ENCODE measurements at places on chromosomes 7 and 10.

DNA sequence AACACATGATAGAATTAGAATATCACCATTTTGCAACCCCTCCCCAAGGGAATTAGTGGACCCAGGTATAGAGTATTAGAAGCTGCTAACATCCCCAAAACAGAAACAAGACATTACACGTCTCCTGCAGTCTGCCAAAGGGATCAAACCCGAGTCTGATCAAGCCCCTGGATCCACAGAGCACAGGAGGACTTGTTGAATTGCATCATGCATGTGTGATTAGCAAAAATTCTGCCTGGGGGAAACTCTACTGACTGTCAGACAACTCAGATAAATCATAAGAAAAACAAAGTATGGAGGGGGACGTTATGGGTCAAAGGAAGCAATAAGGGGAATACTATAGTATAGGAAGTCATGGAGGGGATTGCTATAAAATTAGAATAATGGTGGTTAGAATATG lies 116.8 kb upstream of the FGFR2 start:
- no peak for DNase-seq
- H3K27ac ChIP-seq: no peak overlapping the region
- H3K4me1 ChIP-seq: no peaks in the 10 kb centered on the region
- H3K4me3 ChIP-seq: no peak overlapping the region
- no peaks in the 10 kb centered on the region for H3K27me3 ChIP-seq
- H3K36me3 ChIP-seq: no peaks in the 10 kb centered on the region

- H3K4me3 ChIP-seq: no peak overlapping the region
- H3K36me3 ChIP-seq: peaks cover 25% of the 10 kb centered on the region
- no peak for DNase-seq
- H3K27ac ChIP-seq: no peak overlapping the region
- H3K27me3 ChIP-seq: no peaks in the 10 kb centered on the region
- no peaks in the 10 kb centered on the region for H3K4me1 ChIP-seq
Observed at GRCh38 chr7:767941-768731, 41.1 kb upstream of the PRKAR1B start.

DNA sequence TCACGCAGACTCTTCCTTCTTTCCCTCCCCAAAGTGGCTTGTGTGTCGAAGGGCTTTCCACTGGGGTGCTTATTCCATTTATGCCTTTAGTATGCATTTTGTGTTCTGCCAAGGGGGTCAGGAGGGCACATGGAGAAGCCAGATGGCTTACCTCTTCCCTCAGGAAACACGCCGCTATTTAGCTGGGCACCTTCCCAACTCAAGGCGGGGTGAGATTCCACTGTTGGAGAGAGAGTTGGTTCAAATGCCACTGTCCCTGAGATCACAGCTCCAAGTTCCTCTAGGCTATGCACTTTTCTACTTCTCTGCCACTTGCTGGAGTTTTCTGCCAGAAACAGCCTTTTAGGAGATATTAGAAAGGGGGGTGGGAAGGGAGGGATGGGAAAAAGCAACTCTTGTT lies 1091.8 kb downstream of the LRMDA start:
- H3K27me3 ChIP-seq: no peaks in the 10 kb centered on the region
- H3K4me3 ChIP-seq: no peak overlapping the region
- DNase-seq: no peak
- no peaks in the 10 kb centered on the region for H3K4me1 ChIP-seq
- H3K36me3 ChIP-seq: no peaks in the 10 kb centered on the region
- H3K27ac ChIP-seq: no peak overlapping the region

DNA sequence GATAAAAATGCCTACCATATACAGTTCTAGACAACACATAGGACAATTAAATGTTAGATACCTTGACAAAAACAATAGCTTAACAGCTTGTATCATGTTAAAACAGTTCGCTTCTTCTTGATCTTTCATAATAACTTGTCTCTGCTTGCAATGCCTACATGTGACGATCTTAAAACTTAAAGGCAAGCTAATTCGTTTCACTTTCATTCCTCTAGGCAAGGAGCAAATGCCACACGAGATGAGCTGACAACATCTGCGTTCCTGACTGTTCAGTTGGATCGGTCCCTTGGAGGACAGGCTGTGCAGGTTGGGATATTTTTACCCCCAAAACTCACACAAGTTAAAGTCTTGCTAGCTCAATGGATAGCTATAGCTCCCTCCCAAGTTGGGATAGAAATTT lies 51.6 kb upstream of the ARL4A start:
- peak; percentile 58 for DNase-seq
- H3K27ac ChIP-seq: peak overlapping the region; percentile 53
- H3K4me1 ChIP-seq: peaks cover 22% of the 10 kb centered on the region
- no peaks in the 10 kb centered on the region for H3K36me3 ChIP-seq
- H3K27me3 ChIP-seq: no peaks in the 10 kb centered on the region

GRCh38 chr10:72079356-72079755 lies 9.0 kb downstream of the SPOCK2 start:
- no peaks in the 10 kb centered on the region for H3K27me3 ChIP-seq
- peak; percentile 90 for DNase-seq
- H3K4me1 ChIP-seq: peaks cover 38% of the 10 kb centered on the region
- peak overlapping the region; percentile 69 for H3K27ac ChIP-seq
- H3K4me3 ChIP-seq: no peak overlapping the region

GRCh38 chr7:45714521-45714820 lies 140.3 kb downstream of the ADCY1 start:
- H3K36me3 ChIP-seq: no peaks in the 10 kb centered on the region
- H3K4me3 ChIP-seq: no peak overlapping the region
- no peak overlapping the region for H3K27ac ChIP-seq

GRCh38 chr10:31927565-31927883 lies 1.1 kb downstream of the ARHGAP12 start:
- no peaks in the 10 kb centered on the region for H3K27me3 ChIP-seq
- peak overlapping the region; percentile 49 for H3K27ac ChIP-seq
- peaks cover 31% of the 10 kb centered on the region for H3K4me1 ChIP-seq
- peak overlapping the region; percentile 93 for H3K4me3 ChIP-seq

GRCh38 chr7:105654095-105654686 lies 72.9 kb upstream of the EFCAB10 start:
- no peak overlapping the region for H3K4me3 ChIP-seq
- no peaks in the 10 kb centered on the region for H3K27me3 ChIP-seq
- no peak overlapping the region for H3K27ac ChIP-seq
- H3K4me1 ChIP-seq: no peaks in the 10 kb centered on the region

- no peaks in the 10 kb centered on the region for H3K36me3 ChIP-seq
- no peak overlapping the region for H3K4me3 ChIP-seq
- no peak overlapping the region for H3K27ac ChIP-seq
- H3K27me3 ChIP-seq: no peaks in the 10 kb centered on the region
- no peaks in the 10 kb centered on the region for H3K4me1 ChIP-seq
Observed at GRCh38 chr7:31763548-31763947, 76.5 kb downstream of the PPP1R17 start.

- no peak overlapping the region for H3K4me3 ChIP-seq
- H3K27me3 ChIP-seq: no peaks in the 10 kb centered on the region
- no peak for DNase-seq
- no peaks in the 10 kb centered on the region for H3K36me3 ChIP-seq
Observed at GRCh38 chr7:11707606-11708193, 124.3 kb downstream of the THSD7A start.

- no peak overlapping the region for H3K27ac ChIP-seq
- H3K4me1 ChIP-seq: no peaks in the 10 kb centered on the region
- no peak for DNase-seq
- no peaks in the 10 kb centered on the region for H3K36me3 ChIP-seq
- H3K27me3 ChIP-seq: no peaks in the 10 kb centered on the region
Observed at GRCh38 chr10:119616882-119617570, 20.3 kb upstream of the TIAL1 start.

GRCh38 chr7:123170333-123171246 lies 29.2 kb downstream of the SLC13A1 start:
- no peaks in the 10 kb centered on the region for H3K4me1 ChIP-seq
- no peak for DNase-seq
- no peaks in the 10 kb centered on the region for H3K27me3 ChIP-seq
- H3K4me3 ChIP-seq: no peak overlapping the region
- H3K27ac ChIP-seq: no peak overlapping the region

DNA sequence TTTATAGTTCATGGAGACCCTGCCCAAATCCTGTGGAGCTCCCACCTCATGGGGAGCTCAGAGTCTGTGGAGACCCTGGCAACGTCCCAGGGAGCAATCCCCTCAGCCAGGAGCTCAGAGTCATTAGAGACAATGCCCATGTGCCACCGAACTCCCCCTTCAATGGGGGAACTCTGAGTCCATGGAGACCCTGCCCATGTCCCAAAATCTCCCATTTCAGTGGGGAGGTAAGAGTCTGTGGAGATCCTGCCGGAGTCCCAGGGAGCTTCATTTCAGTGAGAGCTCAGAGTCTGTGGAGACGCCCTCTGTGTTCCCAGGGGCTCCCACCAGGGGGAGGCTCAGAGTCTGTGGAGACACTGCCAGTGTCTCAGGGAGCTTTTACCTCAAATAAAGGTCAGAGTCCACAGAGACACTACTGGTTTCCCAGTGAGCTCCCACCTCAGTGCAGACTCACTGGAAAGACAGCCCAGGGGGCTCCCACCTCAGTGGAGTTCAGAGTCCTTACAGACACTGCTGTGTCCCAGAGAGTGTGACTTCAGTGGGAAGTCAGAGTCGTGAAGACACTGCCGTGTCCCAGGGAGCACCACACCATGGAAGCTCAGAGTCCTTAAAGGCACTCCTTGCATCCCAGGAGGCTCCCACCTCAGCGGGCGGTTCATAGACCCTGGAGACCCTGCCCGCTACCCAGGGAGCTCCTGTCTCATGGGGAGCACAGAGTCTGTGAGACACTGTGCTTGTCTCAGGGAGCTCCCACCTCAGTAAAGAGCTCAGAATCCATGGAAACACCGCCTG lies 5.0 kb downstream of the MYO1G start:
- no peak overlapping the region for H3K4me3 ChIP-seq
- H3K27ac ChIP-seq: no peak overlapping the region
- H3K36me3 ChIP-seq: peaks cover 84% of the 10 kb centered on the region
- DNase-seq: no peak
- peaks cover 41% of the 10 kb centered on the region for H3K4me1 ChIP-seq

GRCh38 chr7:122885583-122886356 lies 490 bp downstream of the CADPS2 start:
- H3K4me3 ChIP-seq: no peak overlapping the region
- H3K27me3 ChIP-seq: peaks cover 26% of the 10 kb centered on the region
- DNase-seq: peak; percentile 8
- H3K4me1 ChIP-seq: peaks cover 4% of the 10 kb centered on the region

GRCh38 chr7:22863156-22863899 lies 40.7 kb upstream of the TOMM7 start:
- H3K36me3 ChIP-seq: no peaks in the 10 kb centered on the region
- peaks cover 5% of the 10 kb centered on the region for H3K4me1 ChIP-seq
- DNase-seq: no peak
- H3K4me3 ChIP-seq: no peak overlapping the region
- H3K27ac ChIP-seq: no peak overlapping the region

- no peak overlapping the region for H3K4me3 ChIP-seq
- peaks cover 7% of the 10 kb centered on the region for H3K36me3 ChIP-seq
- no peaks in the 10 kb centered on the region for H3K4me1 ChIP-seq
- H3K27ac ChIP-seq: no peak overlapping the region
- H3K27me3 ChIP-seq: no peaks in the 10 kb centered on the region
- DNase-seq: no peak
Observed at GRCh38 chr10:89404104-89405047, 10.0 kb upstream of the IFIT5 start.

GRCh38 chr7:75966190-75966961 lies 28.0 kb downstream of the TMEM120A start:
- no peaks in the 10 kb centered on the region for H3K36me3 ChIP-seq
- no peaks in the 10 kb centered on the region for H3K4me1 ChIP-seq
- DNase-seq: no peak
- H3K27ac ChIP-seq: no peak overlapping the region

GRCh38 chr7:148972375-148972774 lies 55.9 kb downstream of the PDIA4 start:
- no peaks in the 10 kb centered on the region for H3K36me3 ChIP-seq
- no peaks in the 10 kb centered on the region for H3K4me1 ChIP-seq
- no peak overlapping the region for H3K27ac ChIP-seq
- H3K4me3 ChIP-seq: no peak overlapping the region
- no peaks in the 10 kb centered on the region for H3K27me3 ChIP-seq

DNA sequence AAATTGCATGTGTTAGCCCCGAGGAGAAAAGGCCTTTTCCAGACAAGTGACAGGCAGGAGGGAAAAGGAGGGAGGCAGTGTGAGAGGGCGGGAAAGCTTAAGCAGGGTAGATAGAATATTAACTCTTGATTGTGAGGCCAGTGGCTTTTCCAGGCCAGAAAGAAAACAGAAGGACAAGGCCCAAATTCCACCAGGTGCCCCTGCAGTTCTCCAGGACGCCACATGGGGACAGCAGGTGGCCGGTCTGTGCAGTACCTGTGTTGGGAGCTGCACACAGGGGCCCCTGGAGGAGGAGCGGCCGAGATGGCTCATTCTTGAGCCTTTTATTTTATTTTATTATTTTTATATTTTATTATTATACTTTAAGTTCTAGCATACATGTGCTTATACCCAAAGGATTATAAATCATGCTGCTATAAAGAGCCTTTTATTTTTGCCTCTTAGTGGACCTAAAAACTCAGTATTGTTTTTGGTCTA lies 141.3 kb upstream of the KLF14 start:
- H3K4me3 ChIP-seq: no peak overlapping the region
- H3K27me3 ChIP-seq: no peaks in the 10 kb centered on the region
- no peaks in the 10 kb centered on the region for H3K4me1 ChIP-seq
- H3K36me3 ChIP-seq: peaks cover 53% of the 10 kb centered on the region
- no peak overlapping the region for H3K27ac ChIP-seq
- DNase-seq: peak; percentile 53

GRCh38 chr10:44958196-44958897 lies 1.3 kb upstream of the RASSF4 start:
- H3K36me3 ChIP-seq: no peaks in the 10 kb centered on the region
- peak; percentile 5 for DNase-seq
- H3K4me1 ChIP-seq: peaks cover 37% of the 10 kb centered on the region
- H3K27ac ChIP-seq: no peak overlapping the region

DNA sequence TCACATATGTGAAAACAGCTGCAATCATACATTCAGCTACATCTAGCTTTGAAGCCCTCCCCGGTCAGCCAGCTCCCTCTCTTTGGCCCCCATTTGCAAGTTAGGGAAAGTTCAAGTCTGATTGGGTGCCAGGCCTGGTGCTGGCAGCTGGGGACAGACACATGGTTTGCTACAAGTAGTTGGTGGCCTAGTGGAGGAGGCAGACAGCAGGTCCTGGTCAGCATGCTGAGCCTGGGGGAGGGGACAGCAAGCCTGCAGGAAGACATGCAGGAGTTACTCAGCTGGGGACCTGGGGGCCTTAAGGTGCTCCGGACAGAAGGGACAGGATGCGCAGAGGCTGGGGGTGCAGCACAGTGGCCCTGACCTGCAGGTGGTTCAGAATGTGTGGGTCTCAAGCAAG lies 956.9 kb upstream of the ZNF722 start:
- no peak for DNase-seq
- H3K27me3 ChIP-seq: no peaks in the 10 kb centered on the region
- no peaks in the 10 kb centered on the region for H3K4me1 ChIP-seq
- no peak overlapping the region for H3K27ac ChIP-seq
- no peaks in the 10 kb centered on the region for H3K36me3 ChIP-seq

GRCh38 chr7:92645114-92646061 lies 55.2 kb upstream of the FAM133B start:
- no peak overlapping the region for H3K4me3 ChIP-seq
- H3K27me3 ChIP-seq: no peaks in the 10 kb centered on the region
- no peak overlapping the region for H3K27ac ChIP-seq
- peaks cover 23% of the 10 kb centered on the region for H3K4me1 ChIP-seq
- DNase-seq: no peak
